ENCODE measurements at places on chromosomes 1 and 21. TPM values are rescaled to one million over a fixed set of nuclear protein-coding genes. Genes with fewer than 3 reads are reported as not detected.

MYCL gene
- total RNA-seq: under 0.01 TPM

DDR2 gene
- 70.0 TPM for total RNA-seq

SLFNL1 gene
- 0.36 TPM for total RNA-seq

LCE6A gene
- total RNA-seq: not detected

CFAP141 gene
- not detected for total RNA-seq

CTSS gene
- total RNA-seq: 15.3 TPM

IFFO2 gene
- total RNA-seq: 16.7 TPM

COL16A1 gene
- 9.3 TPM for total RNA-seq

BNIPL gene
- 0.15 TPM for total RNA-seq

DIPK1A gene
- total RNA-seq: 30.6 TPM

AGBL4 gene
- under 0.01 TPM for total RNA-seq

DNALI1 gene
- 3.4 TPM for total RNA-seq

S100A7A gene
- total RNA-seq: not detected

PIK3R3 gene
- 6.7 TPM for total RNA-seq

CORT gene
- total RNA-seq: 0.33 TPM

PCBP3 gene
- total RNA-seq: 0.34 TPM

MAB21L3 gene
- total RNA-seq: under 0.01 TPM

ALX3 gene
- not detected for total RNA-seq

RIIAD1 gene
- total RNA-seq: not detected
